ENCODE measurements at places on chromosomes 1 and 21.

GRCh38 chr1:30615076-30615795 is 108.1 kb downstream of the MATN1 start:
- DNase-seq, result no peak

- DNase-seq, result no peak
Measured at GRCh38 chr1:111281411-111281810, 9.2 kb upstream of the CHIA start.

DNA sequence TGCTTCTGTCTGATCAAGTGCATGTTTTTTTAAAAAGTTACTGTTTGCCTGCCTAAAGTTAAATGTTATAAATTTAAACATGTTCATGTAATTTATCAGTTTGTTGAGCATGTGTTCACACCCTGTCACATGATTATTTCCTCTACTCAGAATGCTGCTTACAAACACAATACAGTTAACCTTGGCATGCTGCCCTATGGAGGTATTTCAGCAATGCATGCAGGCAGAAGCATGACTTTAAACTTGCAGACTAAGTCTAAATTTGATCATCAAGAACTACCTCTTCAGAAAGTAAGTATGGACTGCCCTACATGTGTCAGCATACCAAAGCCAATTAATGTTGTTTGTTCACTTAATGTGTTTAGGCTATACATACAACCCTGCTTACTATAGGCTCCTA is 161.6 kb downstream of the LRRC40 start:
- no peak for DNase-seq

DNA sequence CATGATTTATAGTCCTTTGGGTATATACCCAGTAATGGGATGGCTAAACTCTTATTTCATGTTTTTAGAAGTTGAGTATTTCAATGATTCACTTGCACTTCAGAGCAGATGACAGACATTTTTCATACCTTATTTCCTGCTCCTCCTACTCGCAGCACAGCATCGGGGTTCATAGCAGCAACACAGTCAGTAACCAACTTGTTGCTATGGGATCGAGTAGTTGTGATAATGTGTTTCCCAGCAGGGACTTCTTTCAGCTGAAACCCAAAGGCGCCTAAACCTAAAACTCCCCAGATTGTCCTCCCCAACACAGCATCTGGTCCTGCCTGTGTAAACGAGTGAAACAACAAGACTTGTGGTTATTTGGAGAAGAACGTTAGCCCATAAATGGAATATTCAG is 16.3 kb upstream of the EPRS1 start:
- no peak for DNase-seq

GRCh38 chr1:110540891-110541685 is 22.1 kb upstream of the KCNA10 start:
- DNase-seq, result no peak

- no peak for DNase-seq
Measured at GRCh38 chr1:178362747-178363146, 134.0 kb downstream of the CLEC20A start.

All from stimulated activated CD4-positive, alpha-beta T cell treated with anti-CD3 and anti-CD28 coated beads, Interleukin-2, amount 100 ng/mL, for 4 hours (primary cell).